ENCODE measurements at places on chromosomes 5 and 9.

- peak; percentile 30 for DNase-seq
These were observed 196.3 kb upstream of the KLF4 start for GRCh38 chr9:107685901-107686300.

- no peak for DNase-seq
These were observed 57.5 kb upstream of the ADRB2 start for GRCh38 chr5:148768806-148769415.

GRCh38 chr5:60886158-60886557 is 42.1 kb upstream of the ELOVL7 start:
- DNase-seq, result no peak

DNA sequence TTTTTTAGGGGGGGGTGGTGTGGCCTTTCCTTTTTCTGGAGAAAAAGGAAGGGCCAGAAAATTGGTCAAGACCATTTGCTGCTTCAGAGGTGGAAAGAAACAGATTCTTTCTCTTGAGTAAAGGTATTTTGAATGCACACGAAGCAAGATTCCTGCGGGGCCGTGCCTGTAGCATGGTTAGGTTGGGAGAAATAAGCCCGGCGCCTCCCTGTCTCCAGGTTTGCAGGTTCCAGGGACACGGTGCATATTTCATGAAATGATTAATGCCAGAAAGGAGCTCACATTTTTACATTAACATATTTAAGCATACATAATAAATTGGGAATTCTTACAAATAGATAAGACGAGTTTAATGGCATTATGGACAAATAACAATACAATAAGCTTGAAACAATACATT is 409.5 kb upstream of the IRX1 start:
- DNase-seq, result no peak

DNA sequence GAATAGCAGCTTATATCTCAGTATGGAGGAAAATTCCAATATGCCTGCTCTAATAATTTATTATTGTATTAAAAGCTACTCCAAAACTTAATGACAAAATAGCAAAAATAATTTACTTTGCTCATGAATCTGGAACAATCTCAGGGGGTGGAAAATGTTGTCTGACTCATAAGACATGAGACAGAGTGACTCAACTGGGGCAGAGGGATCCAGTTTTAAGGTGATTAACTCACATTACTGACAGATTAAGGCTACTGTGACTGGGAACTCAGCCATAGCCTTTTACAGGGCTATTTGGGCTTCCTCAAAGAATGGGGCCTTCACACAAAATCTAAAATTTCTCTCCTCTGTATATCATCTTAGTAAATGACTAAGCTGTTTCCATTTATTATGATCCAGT is 1172.9 kb downstream of the CDH12 start:
- DNase-seq, result peak; percentile 83

DNA sequence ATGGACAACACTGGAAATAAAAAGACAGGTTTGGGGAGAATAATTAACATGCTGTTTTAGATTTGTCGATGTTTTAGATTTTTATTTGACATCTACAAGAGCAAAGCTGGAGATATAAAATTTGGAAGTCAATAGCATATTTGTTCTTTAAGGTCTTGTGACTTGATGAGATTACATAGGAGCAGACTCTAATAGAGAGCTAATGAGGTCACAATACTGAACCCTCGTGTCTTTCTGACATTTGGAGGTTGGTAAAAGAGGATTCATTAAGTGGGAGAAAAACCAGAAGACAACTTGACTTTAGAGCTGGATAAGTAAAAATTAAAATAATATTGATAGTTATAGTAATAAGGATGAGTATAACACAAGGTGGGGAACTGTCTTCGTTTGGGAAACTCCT is 322.7 kb upstream of the SEMA6A start:
- no peak for DNase-seq

GRCh38 chr5:77560677-77561263 is 68.7 kb upstream of the WDR41 start:
- peak; percentile 77 for DNase-seq

- DNase-seq, result no peak
These were observed 61.4 kb upstream of the VLDLR start for GRCh38 chr9:2560180-2560579.

DNA sequence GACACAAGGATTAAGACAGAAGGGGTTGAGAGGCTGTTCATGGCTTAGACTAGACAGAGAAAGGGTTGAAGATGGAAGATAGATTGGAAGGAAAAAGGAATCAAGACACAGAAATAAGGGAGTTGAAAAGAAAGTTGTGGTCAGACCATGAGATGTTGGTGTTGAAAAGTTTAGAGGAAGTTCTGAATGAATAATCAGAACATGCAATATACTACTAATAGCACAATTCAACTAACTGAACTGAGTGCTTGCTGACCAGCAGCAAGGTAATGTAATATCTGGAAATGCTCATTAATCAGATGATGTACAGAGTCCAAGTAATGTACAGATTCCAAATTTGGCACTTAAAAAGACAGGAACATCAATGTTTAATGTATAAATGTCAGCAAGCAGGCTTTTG is 10.6 kb upstream of the NNT start:
- no peak for DNase-seq

GRCh38 chr5:64595031-64595855 is 89.4 kb downstream of the RGS7BP start:
- DNase-seq, result peak; percentile 17

DNA sequence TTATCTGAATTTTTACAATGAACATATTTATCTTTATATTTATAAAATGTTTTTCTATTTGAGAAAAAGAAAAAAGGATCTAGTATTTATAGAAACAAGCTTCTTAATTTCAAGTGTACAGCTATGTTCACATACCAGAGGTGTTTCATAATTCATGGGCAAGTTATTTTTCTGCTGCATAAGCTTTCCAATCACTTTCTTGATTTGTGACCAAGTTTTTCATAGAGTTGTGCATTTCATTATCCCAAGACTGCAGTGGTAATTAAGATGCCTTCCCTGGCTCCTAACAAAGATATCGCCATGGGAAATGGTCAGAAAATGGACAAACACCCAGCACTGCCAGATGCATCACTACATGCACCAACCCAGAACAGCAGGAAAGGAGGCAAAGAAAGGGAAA is 124.6 kb downstream of the GNAQ start:
- peak; percentile 53 for DNase-seq

DNA sequence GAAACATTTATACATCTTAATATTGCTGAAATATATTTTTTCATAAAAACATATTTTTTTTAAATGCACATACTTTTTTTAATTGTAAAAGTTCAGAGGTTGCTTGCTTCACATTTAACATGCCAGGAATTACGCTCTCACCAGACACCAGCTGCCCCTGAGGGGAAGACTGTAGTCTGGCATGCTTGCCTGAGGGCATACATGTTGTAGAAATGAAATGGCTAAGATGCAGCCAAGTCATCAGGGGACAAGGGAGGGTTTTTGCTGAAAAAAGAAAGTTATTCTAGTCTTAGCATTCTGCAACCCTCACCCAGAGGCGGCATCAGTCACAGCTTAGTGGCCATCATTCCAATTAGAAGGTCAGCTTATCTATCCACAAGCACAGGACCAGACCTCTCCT is 426.7 kb upstream of the FTMT start:
- DNase-seq, result no peak

- DNase-seq, result no peak
These were observed 122.4 kb upstream of the NMUR2 start for GRCh38 chr5:152527358-152528052.

DNA sequence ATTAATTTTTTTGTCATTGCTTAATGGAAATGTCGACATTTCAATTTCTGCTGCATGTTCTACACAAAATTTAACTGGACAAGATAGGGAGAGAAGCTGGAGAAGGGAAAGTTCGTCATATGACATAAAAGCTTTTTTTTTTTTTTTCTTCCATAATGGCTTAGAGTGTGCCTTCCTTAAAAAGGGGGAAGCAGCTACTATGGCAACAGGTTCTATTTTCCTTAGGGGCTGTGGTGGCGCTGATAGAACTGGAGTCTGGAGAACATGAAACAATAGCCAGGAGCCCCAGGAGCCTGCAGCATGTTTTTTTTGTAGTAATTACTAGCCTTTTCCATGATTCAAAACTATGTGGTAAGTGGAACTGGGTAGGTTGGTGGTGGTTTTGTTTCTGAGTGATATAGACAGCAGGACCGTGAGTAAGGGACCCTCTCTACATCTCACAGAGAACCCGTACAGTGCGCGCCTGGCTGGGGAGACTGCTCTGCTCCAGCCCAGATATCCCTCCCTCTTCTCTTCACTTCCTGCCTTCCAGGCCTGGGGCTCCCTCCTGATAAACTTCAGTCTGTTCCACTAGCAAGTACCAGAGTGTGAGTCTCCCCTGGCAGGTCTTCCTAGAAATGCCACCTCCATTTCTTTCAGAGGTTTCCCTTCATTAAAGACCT is 301.6 kb downstream of the NR3C1 start:
- no peak for DNase-seq

DNA sequence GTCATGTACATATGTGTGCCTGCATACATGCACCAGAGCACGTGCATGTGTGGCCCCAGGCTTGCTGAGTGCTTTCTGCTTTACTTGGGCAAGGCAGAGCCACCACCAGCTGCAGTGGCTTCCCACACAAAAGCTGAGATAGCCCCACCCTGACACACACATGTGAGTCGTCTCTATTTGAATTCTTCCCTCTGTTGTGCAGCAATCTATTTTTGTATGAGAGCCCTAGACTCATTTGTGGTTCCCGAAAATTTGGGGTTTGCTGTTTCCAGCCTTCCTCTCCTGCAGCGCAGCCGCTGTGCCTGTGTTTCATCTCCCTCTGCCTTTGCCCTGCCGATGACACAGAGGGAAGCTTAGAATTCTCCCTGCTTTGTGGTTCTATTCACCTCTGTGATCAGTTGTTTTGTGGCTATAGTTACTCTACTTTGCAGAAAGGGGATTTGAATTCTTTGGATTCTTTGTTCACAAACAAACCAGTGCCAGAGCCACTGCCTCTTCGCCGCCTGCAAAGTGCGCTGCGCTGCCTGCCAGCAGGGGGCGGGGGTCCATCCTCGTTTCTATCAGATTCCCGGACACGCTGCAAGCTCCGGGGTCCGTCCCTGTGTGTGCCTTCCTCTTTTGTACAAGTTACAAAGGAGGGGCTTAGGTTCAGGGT is 95.8 kb upstream of the DAP start:
- DNase-seq, result peak; percentile 82

- no peak for DNase-seq
These were observed 459.9 kb upstream of the ZNF462 start for GRCh38 chr9:106403081-106403480.

Data from choroid plexus epithelial cell (primary cell).